Stimulated activated CD8-positive, alpha-beta memory T cell treated with anti-CD3 and anti-CD28 coated beads, Interleukin-7, amount 100 ng/mL, for 24 hours (primary cell): ENCODE measurements at places on chromosomes 4 and X.

DNA sequence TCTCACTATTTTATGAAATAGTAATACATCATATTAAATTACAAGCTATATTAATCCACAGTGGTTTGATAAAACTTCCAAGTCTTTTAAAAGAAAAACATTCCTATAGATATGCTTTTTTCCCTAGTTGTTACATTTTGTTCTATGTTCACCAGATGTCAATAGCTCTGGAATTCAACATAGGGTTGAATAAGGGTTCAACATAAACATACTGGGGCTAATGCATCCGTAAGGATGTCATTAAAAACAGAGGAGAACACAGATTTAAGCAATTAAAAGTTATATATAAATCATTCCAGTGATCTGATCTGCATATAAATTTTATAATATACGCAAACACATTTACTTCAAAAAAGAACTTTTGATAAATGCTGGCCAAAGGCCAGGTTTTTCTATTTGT lies 32.5 kb downstream of the SULT1B1 start:
- DNase-seq, result no peak

GRCh38 chr4:1035510-1035909 lies 24.1 kb downstream of the FGFRL1 start:
- no peak for DNase-seq

- no peak for DNase-seq
Observed at GRCh38 chrX:151722241-151722846, 6.5 kb downstream of the FATE1 start.

DNA sequence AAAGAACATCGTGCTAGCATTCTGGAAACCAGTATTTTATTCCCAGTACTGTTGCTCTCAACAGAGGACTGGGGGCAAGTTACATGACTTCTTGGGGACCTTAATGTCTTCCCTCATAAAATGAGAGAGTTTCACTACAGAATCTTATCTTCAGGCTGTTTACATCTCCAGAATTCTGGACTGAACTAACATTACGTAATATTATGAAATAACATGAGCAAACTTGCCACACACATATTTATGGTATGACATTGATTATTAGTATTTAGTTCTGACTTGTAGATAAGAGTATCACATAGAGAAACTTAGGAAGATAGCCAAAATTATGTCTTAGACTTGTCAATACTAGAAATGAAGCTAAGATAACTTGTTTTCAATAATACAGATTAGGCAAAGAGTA lies 68.0 kb downstream of the NFKB1 start:
- DNase-seq, result no peak

DNA sequence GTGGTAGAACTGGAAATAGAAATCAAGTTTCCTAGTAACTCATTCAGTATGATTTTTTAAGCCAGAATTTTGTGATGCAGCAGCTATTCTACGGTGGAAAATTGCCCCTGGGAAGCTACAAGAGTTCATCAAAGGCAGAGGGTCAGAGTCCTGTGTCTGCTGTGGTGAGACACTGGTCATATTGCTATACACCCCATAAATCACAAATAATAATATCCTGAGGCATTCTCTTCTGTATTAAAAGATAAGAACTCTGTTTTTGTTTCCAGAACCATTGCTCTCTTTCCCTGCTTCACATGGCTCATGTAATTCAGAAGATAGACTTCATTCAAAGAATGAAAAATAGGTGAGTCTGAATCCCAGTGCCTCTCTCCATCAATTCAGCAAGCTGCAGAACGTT lies 188.8 kb upstream of the NOCT start:
- no peak for DNase-seq
